ENCODE measurements at places on chromosomes 11 and 22.
A peak's percentile ranks its signal among the peaks of the same experiment; 100 is the strongest.

GRCh38 chr11:70252844-70253243 lies 17.6 kb upstream of the PPFIA1 start:
- DNase-seq: no peak

DNA sequence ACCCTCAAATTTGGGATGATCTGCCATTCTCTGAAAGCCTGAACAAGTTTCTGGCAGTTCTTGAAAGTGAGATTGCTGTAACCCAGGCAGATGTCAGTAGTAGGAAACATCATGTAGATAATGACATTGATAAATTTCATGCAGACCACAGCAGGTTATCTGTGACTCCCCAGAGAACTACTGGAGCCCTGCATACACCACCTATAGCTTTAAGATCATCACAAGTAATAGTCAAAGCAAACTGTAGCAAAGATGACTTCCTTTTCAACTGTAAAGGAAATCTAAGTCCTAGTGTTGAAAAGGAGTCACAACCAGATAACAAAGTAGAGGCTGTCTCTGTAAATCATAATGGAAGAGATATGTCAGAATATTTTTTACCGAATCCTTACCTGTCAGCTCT lies 31.0 kb downstream of the DDIAS start:
- DNase-seq: no peak

DNA sequence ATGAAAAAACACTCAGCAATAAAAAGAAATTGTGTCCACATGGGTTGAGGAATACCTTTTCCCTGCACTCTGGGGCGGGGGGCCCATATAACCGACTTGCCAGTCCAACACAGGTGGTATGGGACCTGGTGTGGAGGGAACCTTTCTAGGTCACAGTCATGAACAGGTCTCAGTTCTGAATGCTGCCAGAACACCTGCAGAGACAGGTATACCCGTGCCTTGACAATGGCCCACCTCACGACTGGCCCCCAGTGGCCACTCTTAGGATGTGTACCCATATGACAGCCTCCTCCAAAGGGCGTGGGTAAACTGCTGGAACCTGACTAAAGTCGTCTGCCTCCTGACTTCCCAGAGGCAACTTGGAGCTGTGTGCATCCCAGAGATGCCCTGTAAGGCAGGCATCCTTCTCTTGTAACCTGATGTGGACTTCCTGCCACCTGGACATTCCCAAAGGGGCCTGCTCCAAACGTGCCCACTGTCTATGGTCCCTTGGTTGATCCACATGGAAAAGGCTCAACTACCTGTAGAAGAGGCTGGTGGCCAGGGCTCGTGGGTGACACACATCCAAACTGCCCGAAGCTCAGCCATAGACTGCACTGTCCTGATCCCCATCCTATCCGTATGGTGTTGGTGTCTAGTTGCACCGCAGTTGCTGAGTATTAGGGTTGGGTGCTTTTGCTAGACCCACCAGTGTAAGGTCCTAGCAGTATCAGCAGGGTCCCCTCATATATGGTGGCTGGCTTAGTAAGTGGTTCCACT lies 859.3 kb downstream of the BRD1 start:
- peak; percentile 37 for DNase-seq

DNA sequence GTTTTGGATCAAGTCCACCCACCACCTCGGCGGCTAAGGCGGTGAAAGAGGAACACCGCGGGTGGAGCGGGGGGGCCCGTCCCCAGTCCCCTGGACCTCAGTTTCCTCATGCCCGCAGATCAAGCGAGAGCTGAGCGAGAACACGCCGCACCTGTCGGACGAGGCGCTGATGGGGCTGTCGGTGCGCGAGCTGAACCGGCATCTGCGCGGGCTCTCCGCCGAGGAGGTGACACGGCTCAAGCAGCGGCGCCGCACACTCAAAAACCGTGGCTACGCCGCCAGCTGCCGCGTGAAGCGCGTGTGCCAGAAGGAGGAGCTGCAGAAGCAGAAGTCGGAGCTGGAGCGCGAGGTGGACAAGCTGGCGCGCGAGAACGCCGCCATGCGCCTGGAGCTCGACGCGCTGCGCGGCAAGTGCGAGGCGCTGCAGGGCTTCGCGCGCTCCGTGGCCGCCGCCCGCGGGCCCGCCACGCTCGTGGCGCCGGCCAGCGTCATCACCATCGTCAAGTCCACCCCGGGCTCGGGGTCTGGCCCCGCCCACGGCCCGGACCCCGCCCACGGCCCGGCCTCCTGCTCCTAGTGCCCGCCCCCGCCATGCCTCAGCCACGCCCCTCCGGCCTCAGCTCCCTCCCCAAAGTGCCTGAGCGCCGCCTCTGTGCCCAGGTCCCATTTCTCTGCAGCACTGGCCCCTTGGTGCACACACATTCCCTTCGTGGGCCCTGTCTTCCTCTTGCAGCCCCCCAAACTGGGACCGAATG lies 12.7 kb downstream of the MAFF start:
- DNase-seq: no peak

- DNase-seq: no peak
Measured at GRCh38 chr22:24559471-24559870, 3.7 kb downstream of the SNRPD3 start.

- no peak for DNase-seq
Measured at GRCh38 chr11:4092026-4092425, 2.6 kb upstream of the RRM1 start.

- DNase-seq: no peak
Measured at GRCh38 chr22:29442976-29443375, 4.6 kb downstream of the RFPL1 start.

GRCh38 chr22:17098379-17098819 lies 13.6 kb downstream of the IL17RA start:
- no peak for DNase-seq

GRCh38 chr22:29391546-29391945 lies 3.2 kb upstream of the AP1B1 start:
- DNase-seq: no peak

DNA sequence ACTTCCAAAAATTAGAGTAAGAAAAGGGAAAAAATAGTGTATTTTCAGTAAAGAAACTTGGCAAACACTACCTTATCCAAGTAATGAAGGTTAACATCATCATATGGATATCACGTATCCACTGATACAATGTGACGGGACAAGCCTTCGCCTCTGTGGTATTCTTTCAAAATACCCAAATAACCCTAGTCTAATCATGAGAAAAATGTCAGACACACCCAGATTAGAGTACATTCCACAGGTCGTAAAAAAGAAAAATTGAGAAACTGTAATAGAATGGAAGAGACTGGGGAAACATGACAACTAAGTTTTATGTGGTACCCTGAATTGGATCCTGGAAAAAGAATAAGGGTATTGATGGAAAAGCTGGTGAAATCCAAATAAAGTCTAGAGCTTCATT lies 48.9 kb downstream of the NARS2 start:
- DNase-seq: no peak

Measured in SHP77 (cell line).